ENCODE measurements at places on chromosomes 11 and 22.

- peaks cover 6% of the 10 kb centered on the region for H3K36me3 ChIP-seq
- DNase-seq: no peak
- peaks cover 97% of the 10 kb centered on the region for H3K4me1 ChIP-seq
- H3K27me3 ChIP-seq: no peaks in the 10 kb centered on the region
- peak overlapping the region; percentile 96 for H3K27ac ChIP-seq
Observed at GRCh38 chr11:128718064-128718463, 24.2 kb downstream of the FLI1 start.

DNA sequence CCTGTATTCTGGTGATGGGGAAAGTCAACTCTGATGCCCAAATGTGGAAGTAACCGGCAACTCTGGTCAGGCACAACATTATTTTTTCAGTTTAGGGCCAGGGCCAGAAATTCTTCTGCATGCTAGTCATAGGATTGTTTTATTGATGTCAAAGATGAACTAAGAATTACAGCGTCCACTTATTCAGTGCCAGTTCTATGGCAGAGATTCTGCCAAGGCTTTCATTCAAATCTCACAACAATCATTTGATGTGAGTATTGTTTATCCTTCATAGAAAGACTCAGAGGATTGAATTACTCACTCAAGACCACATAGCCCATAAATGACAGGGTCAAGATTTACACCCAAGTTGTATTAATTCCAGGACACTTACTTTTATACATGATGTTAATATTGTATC, 87.7 kb downstream of the TMPRSS5 start:
- H3K36me3 ChIP-seq: no peaks in the 10 kb centered on the region
- no peak overlapping the region for H3K27ac ChIP-seq
- no peaks in the 10 kb centered on the region for H3K4me1 ChIP-seq
- no peak overlapping the region for H3K4me3 ChIP-seq
- peaks cover 13% of the 10 kb centered on the region for H3K27me3 ChIP-seq
- DNase-seq: no peak

- H3K4me3 ChIP-seq: no peak overlapping the region
- DNase-seq: no peak
- H3K27ac ChIP-seq: no peak overlapping the region
Observed at GRCh38 chr22:19848298-19849224, 6.1 kb downstream of the GNB1L start.

- peaks cover 11% of the 10 kb centered on the region for H3K27me3 ChIP-seq
- H3K27ac ChIP-seq: no peak overlapping the region
- peaks cover 3% of the 10 kb centered on the region for H3K4me1 ChIP-seq
- no peaks in the 10 kb centered on the region for H3K36me3 ChIP-seq
- no peak overlapping the region for H3K4me3 ChIP-seq
Observed at GRCh38 chr11:33618956-33619355, 81.7 kb downstream of the C11orf91 start.

- H3K4me1 ChIP-seq: no peaks in the 10 kb centered on the region
- no peak overlapping the region for H3K4me3 ChIP-seq
- H3K27ac ChIP-seq: no peak overlapping the region
- no peaks in the 10 kb centered on the region for H3K27me3 ChIP-seq
Observed at GRCh38 chr22:23684561-23685031, 6.2 kb upstream of the RGL4 start.

DNA sequence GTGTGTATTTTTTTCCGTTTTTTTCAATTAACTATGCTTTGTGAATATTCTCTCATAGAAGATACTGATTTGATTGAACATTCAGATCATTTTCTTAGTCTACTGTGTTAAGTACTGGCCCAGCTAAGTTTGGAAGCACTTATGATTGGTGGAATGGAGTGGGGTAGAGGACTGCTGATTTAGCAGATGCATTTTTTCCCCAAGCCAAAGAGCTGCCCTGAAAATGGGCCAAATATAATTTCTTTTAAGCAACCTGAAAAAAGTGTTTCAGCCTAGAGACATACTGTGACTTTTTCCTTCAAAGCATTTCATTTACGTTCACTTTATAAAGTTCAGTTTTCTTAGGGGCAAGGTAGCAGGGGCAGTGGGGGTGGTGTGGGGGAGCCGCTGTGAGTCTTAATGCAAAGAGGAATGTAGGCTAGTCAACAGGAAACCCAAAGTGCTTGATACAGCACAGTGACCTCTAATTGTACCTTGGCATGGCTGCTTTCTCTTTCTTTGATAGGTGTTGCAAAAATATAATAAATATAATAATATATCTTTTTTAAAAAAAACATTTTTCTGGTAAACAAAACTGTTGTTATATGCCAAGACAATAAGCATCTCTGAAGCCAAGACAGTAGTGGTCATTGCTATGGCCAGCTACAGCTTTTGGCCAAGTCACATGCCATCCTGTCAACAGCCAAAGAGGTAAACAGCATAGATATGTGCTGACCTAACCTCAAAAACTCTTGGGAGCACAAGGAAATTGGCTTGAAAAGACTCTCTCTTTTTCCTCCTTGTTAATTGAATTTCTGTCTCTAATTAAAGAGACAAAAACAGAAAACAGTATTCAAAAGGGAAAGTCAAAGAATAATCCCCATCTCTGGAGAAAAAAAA, 58.8 kb downstream of the LIF start:
- H3K4me1 ChIP-seq: peaks cover 87% of the 10 kb centered on the region
- peak overlapping the region; percentile 71 for H3K27ac ChIP-seq
- H3K4me3 ChIP-seq: no peak overlapping the region
- H3K27me3 ChIP-seq: no peaks in the 10 kb centered on the region
- no peak for DNase-seq

- no peaks in the 10 kb centered on the region for H3K36me3 ChIP-seq
- no peaks in the 10 kb centered on the region for H3K27me3 ChIP-seq
- DNase-seq: no peak
- H3K4me3 ChIP-seq: no peak overlapping the region
- H3K27ac ChIP-seq: no peak overlapping the region
- H3K4me1 ChIP-seq: peaks cover 2% of the 10 kb centered on the region
Observed at GRCh38 chr22:46619240-46619829, 851 bp upstream of the GRAMD4 start.

GRCh38 chr11:57277845-57278720, 41.0 kb upstream of the APLNR start:
- peak; percentile 60 for DNase-seq
- no peak overlapping the region for H3K4me3 ChIP-seq
- no peaks in the 10 kb centered on the region for H3K36me3 ChIP-seq
- H3K27me3 ChIP-seq: peaks cover 23% of the 10 kb centered on the region
- peaks cover 5% of the 10 kb centered on the region for H3K4me1 ChIP-seq

DNA sequence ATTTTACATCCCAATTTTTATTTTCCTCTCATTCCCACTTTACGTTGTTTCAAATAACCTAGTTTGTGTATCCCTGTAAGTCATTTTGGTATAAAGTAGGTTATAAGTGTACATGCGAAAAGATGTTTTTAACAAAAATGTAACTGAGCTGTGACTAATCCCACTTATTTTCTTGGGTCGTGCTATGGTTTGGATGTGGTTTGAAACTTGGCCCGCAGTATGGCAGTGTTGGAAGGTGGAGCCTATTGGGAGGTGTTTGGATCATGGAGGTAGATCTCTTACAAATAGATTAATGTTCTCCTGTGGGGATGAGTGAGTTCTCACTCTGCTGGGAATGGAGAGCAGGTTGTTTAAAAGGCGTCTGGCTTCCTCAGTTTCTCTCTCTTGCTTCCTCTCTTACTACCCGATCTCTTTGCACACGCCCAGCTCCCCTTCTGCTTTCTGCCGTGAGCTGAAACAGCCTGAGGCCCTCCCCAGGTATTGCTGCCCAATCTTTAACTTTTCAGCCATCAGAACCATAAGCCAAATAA, 7.2 kb downstream of the RPL27A start:
- H3K4me3 ChIP-seq: peak overlapping the region; percentile 97
- no peaks in the 10 kb centered on the region for H3K27me3 ChIP-seq
- H3K27ac ChIP-seq: peak overlapping the region; percentile 96

GRCh38 chr11:64715756-64716472, 7.1 kb downstream of the NRXN2 start:
- peaks cover 12% of the 10 kb centered on the region for H3K4me1 ChIP-seq
- no peaks in the 10 kb centered on the region for H3K36me3 ChIP-seq

DNA sequence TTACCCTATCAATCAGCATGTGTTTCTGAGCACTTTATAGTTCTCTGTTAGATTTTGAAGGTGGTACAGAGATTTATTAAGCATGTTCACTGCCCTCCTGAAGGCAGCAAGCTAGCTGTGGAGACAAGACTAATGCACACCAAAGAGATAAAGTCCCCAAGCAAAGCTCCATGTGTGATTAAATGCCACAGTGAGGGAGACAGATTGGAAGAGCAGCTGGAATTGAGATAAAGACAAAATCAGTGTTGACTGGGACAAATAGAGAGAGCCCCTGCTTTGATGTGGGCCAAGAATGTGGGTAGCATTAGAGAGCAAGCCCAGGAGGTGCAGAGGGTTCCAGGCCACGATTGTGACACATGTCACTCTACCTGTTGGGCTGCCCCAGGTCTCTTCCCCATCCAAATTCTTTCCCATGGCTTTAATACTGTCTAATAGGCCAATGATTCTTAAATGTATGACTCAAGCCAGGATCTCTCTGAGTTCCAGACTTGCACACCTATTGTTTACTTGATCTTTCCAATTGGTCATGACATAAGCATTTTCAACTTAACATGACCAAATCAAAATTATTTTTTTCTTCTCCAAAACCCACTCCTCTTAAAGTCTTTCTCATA, 60.1 kb upstream of the ZC3H12C start:
- DNase-seq: no peak
- peaks cover 1% of the 10 kb centered on the region for H3K27me3 ChIP-seq
- no peaks in the 10 kb centered on the region for H3K36me3 ChIP-seq
- no peaks in the 10 kb centered on the region for H3K4me1 ChIP-seq
- no peak overlapping the region for H3K4me3 ChIP-seq

GRCh38 chr11:94025690-94026394, 4.7 kb downstream of the HEPHL1 start:
- no peak overlapping the region for H3K4me3 ChIP-seq
- H3K27ac ChIP-seq: no peak overlapping the region
- no peaks in the 10 kb centered on the region for H3K36me3 ChIP-seq

- H3K36me3 ChIP-seq: no peaks in the 10 kb centered on the region
- peak; percentile 20 for DNase-seq
- no peak overlapping the region for H3K27ac ChIP-seq
- no peaks in the 10 kb centered on the region for H3K27me3 ChIP-seq
- no peaks in the 10 kb centered on the region for H3K4me1 ChIP-seq
Observed at GRCh38 chr11:118634431-118635236, 27.2 kb downstream of the PHLDB1 start.

All from activated naive CD4-positive, alpha-beta T cell treated with anti-CD3 and anti-CD28 coated beads for 36 hours (primary cell).